ENCODE measurements at places on chromosomes 4 and X. TPM values are rescaled to one million over a fixed set of nuclear protein-coding genes. Genes with fewer than 3 reads are reported as not detected.

SPANXN5 gene
- not detected for total RNA-seq

MAB21L2 gene
- total RNA-seq = 0.66 TPM

RPA4 gene
- 0.66 TPM for total RNA-seq

PABPC1L2B gene
- not detected for total RNA-seq

GPM6B gene
- total RNA-seq = 5.3 TPM

NAA11 gene
- not detected for total RNA-seq

PPBP gene
- not detected for total RNA-seq

PDE5A gene
- total RNA-seq = 402 TPM

FAM241A gene
- 0.83 TPM for total RNA-seq

MAGEA1 gene
- total RNA-seq = not detected

SASH3 gene
- total RNA-seq = not detected

GAGE12J gene
- total RNA-seq = not detected

FMR1 gene
- total RNA-seq = 34.8 TPM

GAGE13 gene
- not detected for total RNA-seq

SPANXC gene
- total RNA-seq = not detected

MID1IP1 gene
- total RNA-seq = 196 TPM

FRMPD4 gene
- total RNA-seq = 2.8 TPM

NCAPG gene
- total RNA-seq = 44.4 TPM

SLC26A1 gene
- 0.33 TPM for total RNA-seq

MSX1 gene
- total RNA-seq = 14.4 TPM

PCSK1N gene
- total RNA-seq = not detected

POU4F2 gene
- total RNA-seq = not detected

OPHN1 gene
- 8.3 TPM for total RNA-seq

RHOH gene
- total RNA-seq = not detected

P2RY4 gene
- total RNA-seq = 0.44 TPM

MAGEA2 gene
- total RNA-seq = not detected

RASSF6 gene
- under 0.01 TPM for total RNA-seq

BEX5 gene
- total RNA-seq = not detected

IL15 gene
- 6.5 TPM for total RNA-seq

TMEM31 gene
- not detected for total RNA-seq

SULT1B1 gene
- total RNA-seq = under 0.01 TPM

P2RY8 gene
- not detected for total RNA-seq

DCAF12L2 gene
- 0.15 TPM for total RNA-seq

TCEAL7 gene
- 43.7 TPM for total RNA-seq

HMGN5 gene
- 1.6 TPM for total RNA-seq

RIPPLY1 gene
- total RNA-seq = not detected

SORBS2 gene
- not detected for total RNA-seq
